ENCODE measurements at places on chromosomes 4 and X.

DNA sequence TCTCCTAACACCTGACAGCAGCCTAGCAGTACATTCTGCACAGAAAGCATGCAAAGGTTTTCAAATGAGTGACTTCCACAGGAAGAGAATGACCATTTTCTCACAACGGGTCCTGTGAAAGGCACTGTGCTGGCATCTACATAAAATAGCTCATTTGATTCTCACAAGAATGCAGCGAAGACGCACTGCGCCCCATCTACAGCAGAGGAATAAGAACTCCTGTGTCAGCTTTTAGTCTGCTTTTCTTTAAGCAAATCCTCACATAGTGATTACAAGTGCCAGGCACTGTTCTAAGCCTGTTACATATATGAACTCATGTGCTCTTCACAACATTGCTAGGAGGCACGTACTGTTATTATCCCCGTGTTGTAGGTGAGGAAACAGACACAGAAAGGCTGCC, 62.5 kb downstream of the AFAP1 start:
- no peak for DNase-seq

- DNase-seq, result no peak
Observed at GRCh38 chrX:19670321-19670750, 155.0 kb upstream of the MAP3K15 start.

- no peak for DNase-seq
Observed at GRCh38 chr4:176734461-176734860, 58.3 kb downstream of the VEGFC start.

- DNase-seq, result no peak
Observed at GRCh38 chr4:75031775-75032174, 98.9 kb downstream of the PARM1 start.

DNA sequence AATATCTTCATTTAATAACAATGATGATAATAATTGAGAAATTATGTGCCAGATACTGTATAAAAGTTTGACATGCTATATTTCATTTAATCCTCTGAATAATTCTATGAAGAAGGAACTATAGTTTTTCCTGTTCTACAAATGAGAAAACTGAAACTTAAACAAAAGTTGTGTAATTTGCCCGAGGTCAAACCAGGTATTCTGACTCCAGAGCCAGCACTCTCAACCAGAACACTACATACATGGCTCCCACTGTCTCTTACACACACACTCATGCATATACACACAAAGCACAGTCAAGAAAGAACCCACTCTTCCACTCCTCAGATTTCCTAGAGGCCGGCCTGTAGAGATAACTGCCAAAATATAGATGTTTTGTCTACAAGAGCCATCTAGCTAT, 374.0 kb upstream of the EMCN start:
- no peak for DNase-seq

DNA sequence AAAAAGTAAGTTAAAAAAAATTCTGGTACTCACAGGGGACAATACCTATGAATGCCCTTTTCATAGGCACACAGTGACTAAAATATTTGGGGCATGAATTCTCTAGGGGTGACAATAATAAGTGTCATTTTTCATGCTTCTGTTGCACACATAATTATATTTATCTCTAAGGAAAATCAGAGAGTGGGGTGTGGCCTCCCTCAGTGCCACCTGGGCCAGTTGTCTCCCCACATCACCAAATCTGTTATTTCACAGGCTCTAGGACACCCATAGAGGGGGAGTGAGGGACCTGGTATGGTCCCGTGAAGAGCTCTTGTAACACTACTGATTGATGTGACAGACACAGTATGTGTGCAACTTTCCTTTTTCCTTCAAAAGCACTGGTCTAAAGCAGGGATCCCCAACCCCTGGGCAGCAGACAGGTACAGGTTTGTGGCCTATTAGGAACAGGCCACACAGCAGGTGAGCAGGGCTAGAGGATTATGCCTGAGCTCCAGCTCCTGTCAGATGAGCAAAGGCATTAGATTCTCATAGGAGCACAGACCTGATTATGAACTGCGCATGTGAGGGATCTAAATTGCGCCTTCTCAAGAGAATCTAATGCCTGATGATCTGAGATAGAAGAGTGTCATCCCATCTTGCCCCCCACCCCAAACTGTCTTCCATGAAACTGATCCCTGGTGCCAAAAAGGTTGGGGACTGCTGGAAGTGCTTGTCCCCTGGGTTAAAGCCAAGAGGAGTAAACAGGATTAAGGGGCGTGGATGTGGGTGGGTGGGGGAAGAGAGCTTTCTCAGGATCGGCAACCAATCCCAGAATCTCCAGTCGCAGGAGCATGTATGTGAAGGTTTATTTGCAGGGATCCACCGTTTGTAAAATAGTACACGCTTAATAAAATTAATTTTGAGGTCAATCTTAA, 856 bp downstream of the SLC9B1 start:
- no peak for DNase-seq

DNA sequence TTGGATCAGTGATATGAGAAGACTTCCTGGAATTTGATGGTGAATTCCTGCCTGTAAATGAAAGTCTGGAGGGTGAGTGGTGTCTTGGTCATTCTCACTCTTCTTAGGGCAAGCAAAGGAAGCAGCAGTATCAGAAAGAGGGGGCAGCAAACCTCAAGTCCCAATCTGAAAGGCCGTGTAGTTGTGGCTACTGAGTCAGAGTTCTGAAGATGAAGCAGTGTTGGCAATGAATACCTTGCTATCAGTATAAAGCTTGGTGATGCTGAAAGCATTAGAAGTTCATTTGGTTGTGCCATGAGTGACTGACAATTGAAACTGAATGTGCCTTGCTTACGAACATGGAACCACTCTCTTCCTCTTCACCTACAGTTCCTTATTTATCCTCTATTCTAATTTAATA, 35.0 kb upstream of the GLRA3 start:
- no peak for DNase-seq

DNA sequence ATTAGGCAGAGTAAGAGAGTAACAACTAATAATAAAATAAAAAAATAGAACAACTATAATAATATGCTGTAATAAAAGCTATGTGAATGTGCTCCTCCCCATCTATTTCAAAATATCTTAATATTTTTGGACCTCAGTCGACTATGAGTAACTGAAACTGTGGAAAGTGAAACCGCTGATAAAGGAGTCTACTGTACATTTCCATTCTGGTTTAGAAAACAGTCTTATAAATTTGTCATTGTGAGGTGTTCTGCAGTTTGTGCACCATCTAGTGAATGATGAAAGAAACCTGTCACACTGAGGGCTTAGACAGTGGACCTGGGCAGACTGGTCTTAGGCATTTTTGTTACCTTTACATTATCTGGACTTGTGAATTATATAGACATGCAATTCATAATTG, 42.0 kb downstream of the TMEM150C start:
- DNase-seq, result no peak

GRCh38 chr4:111943796-111944203, 201.5 kb upstream of the FAM241A start:
- DNase-seq, result no peak

DNA sequence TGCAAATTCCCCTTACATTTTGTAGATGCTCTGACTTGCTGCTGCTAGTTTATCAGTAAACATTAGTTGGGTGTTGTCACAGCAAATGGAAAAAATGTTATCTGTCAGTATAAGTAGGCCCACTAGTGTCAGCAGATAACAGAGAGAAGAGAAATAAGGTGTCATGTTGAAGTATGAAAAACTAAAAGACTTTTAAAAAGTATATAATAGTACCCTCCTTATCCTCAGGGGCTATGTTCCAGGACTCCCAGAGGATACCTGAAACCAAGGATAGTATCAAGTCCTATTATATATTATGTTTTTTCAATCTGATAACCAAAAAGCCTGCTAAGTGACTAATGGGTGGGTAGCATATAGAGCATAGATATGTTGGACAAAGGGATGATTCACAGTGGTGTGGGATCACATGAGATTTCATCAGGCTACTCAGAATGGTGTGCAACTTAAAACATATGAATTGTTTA, 11.6 kb upstream of the BMP2K start:
- DNase-seq, result no peak

- no peak for DNase-seq
Observed at GRCh38 chr4:182265881-182266280, 22.7 kb downstream of the TENM3 start.

DNA sequence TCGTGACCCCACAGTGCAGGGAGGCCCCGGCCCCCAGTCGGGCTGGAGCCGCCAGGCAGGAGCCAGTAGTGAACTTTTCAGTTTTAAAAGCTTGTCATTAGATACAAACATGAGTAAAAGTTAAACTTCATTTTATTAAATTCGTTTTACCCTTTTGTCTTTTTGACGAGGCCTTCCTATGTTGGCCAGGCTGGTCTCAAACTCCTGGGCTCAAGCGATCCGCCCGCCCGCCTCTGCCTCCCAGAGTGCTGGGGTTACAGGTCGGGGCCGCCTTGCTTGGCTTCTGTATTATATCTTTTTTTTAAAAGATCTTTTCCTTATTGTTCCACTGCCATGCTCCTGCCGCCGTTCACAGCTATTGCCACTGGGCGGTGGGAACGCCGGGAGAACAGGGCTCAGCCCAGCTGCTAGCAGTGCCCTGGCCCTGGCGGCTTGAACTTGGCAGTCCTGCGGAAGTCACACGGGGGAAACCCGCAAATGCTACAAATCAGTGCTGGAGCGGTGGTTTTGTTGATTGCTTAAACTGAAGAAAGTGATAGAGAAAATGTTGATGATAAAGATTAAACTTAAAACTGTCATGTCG, 968 bp upstream of the NELFA start:
- peak; percentile 20 for DNase-seq

DNA sequence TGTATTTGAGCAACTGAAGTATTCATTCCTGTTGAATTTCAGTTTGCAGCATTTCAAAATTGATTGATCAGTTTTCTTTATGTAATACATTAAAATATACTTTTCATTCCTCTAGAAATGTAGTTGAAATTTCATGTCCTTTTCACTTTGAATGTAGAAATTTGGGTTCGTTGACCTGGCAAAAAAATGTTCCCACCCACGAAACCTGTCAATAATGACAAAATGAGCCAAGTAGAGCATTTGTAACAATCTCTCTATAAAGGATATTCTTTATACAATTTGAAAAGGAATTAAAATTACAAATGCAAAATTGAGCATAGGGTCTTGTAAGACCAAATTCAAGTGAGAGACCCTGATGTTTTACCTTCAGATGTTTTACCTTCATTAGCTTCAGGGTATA, 283.9 kb downstream of the ANKRD50 start:
- DNase-seq, result no peak

DNA sequence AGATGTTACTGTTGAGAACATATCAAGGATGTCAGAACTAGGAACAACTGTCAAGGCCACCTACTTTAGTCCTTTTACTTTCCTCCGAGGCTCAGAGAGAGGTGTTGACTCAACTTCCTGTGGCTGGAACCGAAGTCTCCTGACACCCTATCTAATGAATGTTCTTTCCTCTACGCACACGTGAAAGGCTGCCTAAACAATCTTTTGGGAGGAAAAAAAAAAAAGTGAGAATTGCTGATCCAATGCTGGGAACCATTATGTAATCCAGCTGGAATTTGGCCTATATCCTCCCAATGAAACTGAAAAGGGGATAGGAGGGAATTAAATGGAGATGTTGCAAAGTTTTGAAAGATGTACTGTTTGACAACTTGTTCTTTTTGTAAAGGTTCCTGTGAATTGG, 8.3 kb upstream of the MAP7D3 start:
- no peak for DNase-seq

- DNase-seq, result no peak
Observed at GRCh38 chr4:47270201-47270888, 193.2 kb downstream of the COMMD8 start.

DNA sequence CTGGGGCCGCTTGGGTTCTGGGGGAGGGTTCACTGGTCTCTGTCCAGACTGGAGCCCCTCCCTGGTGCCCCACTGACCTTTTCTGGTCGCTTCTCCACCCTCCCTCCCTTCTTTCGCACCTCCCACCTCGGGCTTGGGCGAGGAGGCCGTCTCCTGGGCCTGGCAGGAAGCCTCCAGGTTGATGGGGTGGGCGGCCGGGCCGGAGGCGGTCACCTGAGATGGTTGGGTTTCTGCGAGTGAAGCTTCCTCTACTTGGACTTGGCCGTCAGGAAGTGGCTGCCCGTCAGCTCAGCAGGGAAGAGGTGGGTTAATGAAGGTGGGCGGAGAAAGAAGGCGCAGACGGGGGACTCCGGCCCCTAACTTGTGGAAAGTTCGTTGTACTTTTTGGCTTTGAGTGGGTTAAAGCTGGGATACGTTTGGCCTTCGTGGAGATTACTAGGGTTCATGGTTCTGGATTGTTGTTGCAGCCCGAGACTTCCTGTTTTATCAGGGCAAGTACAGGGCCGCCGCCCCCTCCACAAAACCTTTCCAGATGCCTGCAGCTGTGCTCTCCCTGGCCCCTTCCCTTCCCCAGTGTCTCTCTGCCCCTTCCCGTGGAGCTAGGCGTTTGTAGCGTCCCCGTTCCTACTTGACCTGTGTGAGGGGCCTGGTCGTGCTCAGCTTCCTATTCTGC, 1.2 kb downstream of the AKAP17A start:
- DNase-seq, result no peak

GRCh38 chr4:55012363-55013230, 112.8 kb downstream of the KDR start:
- DNase-seq, result no peak

- no peak for DNase-seq
Observed at GRCh38 chr4:122895336-122895995, 26.9 kb downstream of the NUDT6 start.

DNA sequence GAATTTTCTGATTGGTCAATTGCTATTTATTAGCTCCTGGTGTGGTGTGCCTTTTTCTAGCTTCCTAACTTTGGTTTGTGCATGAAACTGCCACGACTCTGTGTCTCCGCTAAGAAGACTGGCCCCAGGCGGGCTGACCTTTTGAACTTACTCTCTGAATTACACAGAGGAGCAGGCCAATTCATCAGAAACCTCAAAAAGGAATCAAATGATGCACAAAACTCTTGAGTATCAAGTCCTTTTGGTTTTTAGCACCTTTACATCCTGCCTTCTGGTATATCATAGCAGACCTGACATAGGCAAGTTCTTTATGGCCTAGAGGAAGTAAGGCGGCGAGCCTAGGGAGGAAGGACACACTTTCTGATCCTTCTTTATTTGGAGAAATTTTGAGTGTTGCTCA, 17.6 kb downstream of the TKTL1 start:
- DNase-seq, result no peak

DNA sequence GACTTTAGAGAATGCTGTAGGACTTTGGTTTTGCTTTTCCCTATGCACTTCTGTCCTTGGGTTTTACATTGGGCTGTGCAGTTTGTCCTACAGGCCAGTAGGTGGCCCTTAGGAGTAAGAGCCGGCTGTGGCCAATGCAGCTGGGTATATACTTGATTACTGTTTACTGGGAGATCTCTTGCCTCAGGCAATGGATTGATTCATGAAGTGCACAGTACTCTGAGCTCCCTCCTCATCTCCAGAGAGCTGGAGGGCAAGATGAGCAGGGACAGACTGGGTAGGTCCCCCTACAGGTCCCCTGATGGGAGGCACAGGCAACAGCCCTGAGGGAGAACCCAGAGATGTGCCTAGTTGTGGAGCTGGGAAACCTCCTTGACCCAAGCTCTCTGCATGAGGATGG, 103.8 kb upstream of the QRFPR start:
- DNase-seq, result no peak
